Suppressor macrophage (primary cell): ENCODE measurements at places on chromosomes 5 and 9.

DNA sequence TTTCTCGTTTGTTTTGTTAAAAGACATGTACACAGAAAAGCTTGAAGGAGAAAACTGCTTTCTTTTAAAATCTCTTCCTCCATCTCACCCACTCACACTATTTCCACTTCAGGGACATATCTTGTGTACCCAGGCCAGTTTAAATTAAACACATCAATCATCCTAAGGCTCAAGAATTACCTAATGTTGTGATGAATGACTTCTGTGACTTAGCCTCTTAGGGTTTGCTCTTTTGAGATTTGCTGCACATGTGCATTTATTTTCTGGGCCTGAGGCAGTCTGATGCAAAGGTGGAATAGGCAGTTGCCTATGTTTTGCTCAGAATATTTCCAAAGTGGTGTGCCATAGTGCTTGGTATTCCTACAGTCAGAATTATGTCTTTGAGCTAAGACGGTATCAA lies 439.9 kb upstream of the CHD1 start:
- no peak for DNase-seq

GRCh38 chr5:40321514-40321913 lies 358.2 kb upstream of the PTGER4 start:
- DNase-seq = no peak

DNA sequence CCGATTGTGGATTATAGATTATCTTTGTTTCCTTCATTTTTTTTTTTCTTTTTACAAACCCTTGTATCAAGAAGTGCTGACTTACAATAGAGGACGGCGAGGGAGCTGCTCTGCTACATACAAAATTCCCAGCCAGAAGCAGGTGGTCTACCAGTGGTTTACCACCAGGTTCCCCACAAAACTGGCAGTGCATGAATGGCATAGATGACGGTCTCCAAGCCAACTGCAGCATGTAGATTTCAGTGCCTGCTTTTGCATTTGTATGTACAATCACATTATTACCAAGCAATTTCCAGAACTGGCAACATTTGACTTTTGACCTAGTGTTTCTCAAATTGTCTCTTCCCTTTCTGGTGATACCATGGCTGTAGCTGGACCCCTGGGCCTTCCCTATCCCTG lies 84.0 kb downstream of the ACER2 start:
- no peak for DNase-seq

DNA sequence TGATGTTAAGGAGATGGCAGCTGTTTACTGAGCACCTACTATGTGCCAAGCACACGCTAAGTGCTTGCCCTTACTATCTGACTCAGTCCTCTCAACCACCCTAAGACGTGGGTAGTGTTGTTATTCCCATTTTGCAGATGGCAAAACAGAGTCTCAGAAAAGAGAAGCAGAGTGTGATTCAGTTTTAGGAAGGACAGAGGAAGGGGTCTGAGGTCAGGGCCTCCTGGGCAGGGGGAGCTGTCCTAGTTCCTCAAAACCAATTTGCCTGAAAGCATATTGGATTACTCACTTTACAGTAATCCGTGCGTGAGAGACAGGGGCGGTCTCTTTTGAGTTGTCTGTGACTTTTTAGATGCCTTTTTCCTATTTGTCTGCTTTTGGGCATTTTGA lies 23.2 kb downstream of the DNM1 start:
- peak; percentile 59 for DNase-seq

DNA sequence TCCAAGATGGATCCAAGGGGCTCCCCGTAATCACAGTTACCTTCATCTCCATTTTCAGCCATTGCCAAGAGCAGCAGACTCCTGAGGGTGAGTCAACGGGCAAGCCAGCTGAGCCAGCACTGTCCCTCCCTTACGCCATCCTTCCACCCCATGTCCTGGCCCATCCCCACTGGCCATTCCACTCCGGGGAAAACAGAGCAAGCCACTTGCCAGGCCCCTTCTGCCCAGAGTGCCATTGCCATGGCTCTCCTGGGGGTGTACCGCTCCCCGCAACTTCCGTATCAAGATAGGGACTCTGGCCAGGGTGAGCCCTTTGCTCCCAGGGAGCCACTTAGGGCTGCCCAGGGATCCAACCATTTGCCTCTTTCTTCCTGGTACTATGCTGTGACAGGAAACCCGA lies 48.9 kb upstream of the CDKN2AIPNL start:
- no peak for DNase-seq

DNA sequence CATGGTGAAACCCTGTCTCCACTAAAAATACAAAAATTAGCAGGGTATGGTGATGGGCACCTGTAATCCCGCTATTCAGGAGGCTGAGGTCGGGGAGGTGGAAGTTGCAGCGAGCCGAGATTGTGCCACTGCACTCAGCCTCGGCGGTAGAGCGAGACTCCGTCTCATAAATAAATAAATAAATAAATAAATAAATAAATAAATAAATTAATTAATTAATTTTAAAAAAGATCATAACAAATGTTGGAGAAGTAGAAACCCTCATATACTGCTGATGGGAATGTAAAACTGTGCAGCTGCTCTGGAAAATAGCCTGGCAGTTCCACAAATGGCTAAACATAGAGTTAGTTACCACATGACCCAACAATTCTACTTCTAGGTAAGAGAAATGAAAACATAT lies 39.3 kb downstream of the EPB41L4B start:
- DNase-seq = no peak

DNA sequence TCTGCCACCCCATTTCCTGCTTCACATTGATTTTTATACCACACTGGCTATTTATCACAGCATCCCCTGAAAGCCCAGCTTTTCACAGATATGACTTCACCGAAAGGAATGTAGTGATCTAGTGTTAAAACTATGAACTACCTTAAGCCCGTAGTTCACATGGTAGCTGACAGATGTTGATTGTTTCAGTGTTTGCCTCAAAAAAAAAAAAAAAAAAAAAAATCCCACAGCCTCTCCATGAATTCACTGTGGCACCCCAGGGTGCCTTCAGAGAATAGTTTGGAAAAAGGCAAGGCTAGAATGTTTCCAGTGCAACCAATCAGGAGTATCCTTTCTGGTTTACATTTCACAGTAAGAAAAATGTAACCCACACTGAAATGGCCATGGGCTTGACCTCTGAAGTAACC lies 37.1 kb downstream of the GLIS3 start:
- DNase-seq = no peak
